Stimulated activated CD8-positive, alpha-beta memory T cell treated with anti-CD3 and anti-CD28 coated beads, Interleukin-7, amount 100 ng/mL, for 48 hours (primary cell): ENCODE measurements at places on chromosomes 1 and 21.

DNA sequence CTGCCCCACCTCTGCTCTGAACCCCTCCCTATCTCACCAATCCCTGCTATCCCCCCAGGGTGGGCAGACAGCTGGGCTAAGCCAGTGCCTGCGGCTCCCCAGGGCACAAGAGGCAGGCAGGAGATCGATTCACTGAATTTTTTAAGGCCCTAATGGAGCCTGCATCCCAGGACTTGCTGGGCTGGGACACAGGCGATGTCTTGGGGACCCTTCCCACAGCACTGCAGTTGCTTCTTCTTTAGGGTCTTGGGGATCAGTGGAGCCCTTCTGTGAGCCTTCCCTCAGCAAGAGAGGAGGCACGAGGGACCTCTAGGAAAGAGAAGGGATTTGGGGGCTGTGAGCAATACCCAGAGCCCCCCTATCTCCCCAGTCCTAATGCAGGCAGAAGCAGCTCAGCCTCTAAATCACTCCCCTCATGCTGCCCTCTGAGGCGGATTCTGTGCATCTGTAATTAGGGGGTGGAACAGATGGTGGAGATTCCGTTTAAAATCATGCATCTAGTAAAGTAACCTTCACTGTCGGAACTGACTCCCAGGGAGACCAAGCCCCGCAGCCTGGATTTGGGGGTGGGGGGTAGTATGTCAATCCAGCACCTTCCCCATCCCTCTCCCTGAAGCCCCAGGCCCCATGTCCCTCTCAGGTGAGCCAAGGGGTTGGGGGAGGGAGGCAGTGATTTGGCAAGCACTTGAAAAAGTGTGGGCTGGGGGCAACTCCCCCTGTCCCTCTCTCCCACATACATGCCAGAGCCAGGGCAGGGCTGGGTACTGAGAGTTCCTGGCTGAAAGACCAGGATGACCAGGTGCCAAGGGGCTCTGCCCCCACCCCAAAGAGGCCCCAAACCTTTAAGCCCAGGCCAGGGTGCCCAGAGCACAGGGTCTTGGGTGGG lies 10.0 kb downstream of the AHDC1 start:
- DNase-seq: no peak

GRCh38 chr1:202311875-202312635 lies 29.7 kb downstream of the UBE2T start:
- no peak for DNase-seq

GRCh38 chr21:15390049-15390448 lies 325.2 kb upstream of the NRIP1 start:
- DNase-seq: no peak

GRCh38 chr21:14875704-14876523 lies 188.9 kb downstream of the NRIP1 start:
- no peak for DNase-seq

GRCh38 chr1:208291923-208292711 lies 47.9 kb upstream of the PLXNA2 start:
- no peak for DNase-seq

- peak; percentile 81 for DNase-seq
These were observed 649 bp downstream of the PTPN7 start for GRCh38 chr1:202159534-202160371.

- DNase-seq: no peak
These were observed 652.3 kb downstream of the PTPRC start for GRCh38 chr1:199291022-199291740.

DNA sequence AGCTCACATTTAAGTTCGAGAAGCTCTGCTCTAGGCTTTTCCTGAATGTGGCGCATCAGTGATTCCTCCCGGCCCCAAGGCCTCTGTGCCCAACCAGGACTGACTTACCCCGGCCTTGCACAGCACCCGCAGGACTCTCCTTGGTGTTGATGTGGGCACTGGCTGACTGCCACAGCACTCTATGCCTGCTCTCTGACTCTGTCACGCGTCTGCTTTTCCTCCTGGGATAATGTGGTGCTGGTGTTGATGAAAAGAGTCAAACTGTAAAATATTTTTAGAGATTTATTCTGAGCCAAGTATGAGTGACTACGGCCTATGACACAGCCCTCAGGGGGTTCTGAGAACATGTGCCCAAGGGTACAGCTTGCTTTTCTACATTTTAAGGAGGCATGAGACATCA lies 15.5 kb upstream of the SLC2A5 start:
- no peak for DNase-seq

DNA sequence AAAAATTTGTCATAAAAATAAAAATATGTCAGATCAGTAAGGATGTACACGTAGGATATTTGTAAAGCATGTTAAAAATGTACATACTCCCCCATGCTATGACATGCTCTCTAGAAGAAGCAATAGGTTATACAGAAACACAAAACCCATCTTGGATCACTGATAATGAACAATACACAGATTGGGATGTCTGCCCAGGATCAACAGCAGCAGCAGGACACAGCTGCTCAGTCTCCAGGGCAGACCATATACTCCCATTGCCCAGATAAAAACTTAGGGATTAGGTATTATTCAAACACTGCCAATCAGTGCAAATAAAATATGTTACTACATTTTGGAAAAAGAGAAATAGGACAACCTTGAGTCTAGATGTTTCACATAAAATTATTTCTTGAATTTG lies 39.0 kb downstream of the DAB1 start:
- DNase-seq: no peak

GRCh38 chr1:112358798-112359408 lies 37.1 kb upstream of the CTTNBP2NL start:
- no peak for DNase-seq

DNA sequence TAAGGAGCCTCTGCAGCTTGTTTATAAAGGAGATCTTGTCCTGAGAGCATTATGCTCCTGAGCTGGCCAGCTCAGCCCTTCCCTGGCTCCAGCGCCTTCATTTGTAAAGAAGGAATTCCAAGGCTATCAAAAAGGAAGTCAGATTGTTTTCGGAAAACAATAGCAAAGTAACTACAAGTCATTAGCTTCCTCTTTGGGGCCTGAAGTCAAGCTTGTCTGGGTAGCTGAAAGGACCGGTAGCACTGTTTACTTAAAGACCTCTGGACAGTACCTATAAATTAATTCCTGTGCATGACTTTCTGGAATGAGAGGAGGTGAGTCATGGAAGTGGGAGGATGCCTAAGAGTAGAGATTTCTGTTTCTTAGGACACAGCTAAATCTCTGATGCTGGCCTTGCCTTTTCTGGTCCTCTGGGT lies 20.7 kb upstream of the GJA5 start:
- no peak for DNase-seq
